ENCODE measurements at places on chromosomes 5 and 9.

GRCh38 chr9:135971892-135972291 is 10.7 kb upstream of the UBAC1 start:
- peak; percentile 51 for DNase-seq

- no peak for DNase-seq
These were observed 810.9 kb upstream of the ACO1 start for GRCh38 chr9:31573561-31573960.

- no peak for DNase-seq
These were observed 56.8 kb upstream of the XPA start for GRCh38 chr9:97753975-97754374.

DNA sequence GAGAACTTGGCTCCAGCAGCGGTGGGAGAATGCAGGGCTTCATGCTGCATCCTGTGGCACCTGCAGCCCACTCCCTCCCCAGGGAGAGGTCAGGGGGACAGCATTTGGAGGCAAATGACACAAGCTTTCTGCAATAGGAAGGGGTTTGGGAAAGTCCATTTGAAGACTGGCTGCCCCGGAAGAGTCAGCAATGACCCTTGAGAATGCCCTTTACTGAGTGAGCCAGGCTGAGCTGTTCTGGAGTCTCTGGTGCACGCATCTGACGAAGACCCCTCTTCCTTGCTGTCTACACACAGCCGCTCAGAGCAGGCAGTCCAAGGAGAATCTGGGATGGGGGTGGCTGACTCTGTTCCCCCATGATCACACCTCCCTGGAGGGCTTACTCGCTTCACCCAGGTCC is 5.5 kb upstream of the NXNL2 start:
- DNase-seq, result no peak

- DNase-seq, result no peak
These were observed 21.2 kb downstream of the ABLIM3 start for GRCh38 chr5:149162401-149163084.

- DNase-seq, result no peak
These were observed 145.1 kb downstream of the MARCHF11 start for GRCh38 chr5:16034319-16035001.

GRCh38 chr9:100486479-100487176 is 13.7 kb downstream of the TMEFF1 start:
- DNase-seq, result no peak

GRCh38 chr5:1831257-1831656 is 30.1 kb downstream of the NDUFS6 start:
- no peak for DNase-seq

- DNase-seq, result no peak
These were observed 40.7 kb downstream of the FAM114A2 start for GRCh38 chr5:153998010-153998409.

DNA sequence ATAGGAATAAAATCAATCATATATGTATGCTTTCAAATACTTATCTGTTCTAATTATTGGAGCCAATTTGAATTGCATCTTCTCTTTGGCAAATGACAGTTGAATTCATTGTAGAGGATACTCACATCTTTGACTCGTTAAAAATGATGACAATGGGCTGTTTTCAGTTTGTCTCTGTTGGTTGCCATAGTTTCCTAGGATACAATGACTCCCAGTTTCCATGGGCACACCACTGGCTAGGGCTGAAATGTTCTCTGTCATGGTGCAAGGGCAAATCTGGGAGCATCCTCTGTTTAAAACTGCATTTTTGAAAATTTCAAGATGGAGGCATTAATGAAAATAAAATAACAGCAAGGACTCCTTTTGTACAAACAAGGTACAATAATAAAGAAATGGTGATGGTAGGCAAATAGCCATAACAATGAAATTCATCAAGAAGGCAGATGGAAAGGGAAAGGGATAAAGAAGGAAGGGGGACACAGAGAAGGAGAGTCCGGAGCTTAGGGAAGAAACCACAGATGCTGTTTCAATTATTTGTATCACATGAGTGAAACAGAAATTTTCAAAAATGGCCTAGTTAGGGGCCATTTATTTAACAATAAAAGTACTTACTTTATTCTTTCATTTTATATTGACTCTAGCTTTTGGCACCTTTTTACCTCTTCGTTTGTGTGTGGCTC is 378.8 kb upstream of the SEMA6A start:
- DNase-seq, result no peak

GRCh38 chr5:65577141-65577540 is 14.0 kb downstream of the PPWD1 start:
- DNase-seq, result no peak

GRCh38 chr9:115439641-115440040 is 321.7 kb upstream of the TNC start:
- DNase-seq, result no peak

GRCh38 chr9:22217254-22217653 is 208.1 kb upstream of the CDKN2B start:
- no peak for DNase-seq

DNA sequence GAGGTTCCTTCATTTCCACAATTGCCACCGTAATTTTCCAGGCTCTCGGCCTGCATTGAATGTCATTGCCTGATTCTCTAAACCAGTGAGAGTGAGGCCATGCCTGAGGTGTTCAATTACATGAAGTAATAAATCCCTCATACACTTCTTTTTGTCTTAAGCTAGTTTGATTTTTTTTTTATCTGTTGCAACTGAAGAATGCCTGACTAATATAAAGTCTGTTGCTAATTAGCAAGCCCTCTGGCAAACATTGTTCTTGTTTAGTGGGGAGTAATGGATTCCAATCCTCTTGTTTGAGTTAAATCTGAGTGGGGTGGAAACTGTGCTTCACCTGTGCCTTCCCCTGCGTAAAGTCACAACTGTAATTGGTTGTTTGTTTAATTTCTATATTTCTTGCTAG is 338.1 kb upstream of the ATP10B start:
- DNase-seq, result no peak

DNA sequence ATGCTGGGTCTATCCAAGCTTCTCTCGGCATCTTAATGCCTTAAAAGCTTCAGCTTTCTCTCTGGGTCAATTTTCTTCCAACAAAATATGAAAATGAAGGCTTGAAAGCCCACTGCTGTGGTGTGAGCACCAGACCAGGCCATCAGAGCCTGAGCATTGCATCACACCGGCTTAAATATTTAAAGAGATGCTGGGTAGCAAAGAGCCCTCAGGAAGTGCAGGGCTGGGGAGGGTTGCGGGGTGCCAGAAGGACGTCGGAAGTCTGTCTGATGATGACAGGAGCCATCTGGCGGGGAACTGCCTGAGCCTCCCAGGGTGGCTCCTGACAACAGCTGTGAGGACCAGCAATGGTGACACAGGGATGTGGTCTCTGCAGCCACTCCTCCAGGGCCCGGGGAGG is 185.5 kb downstream of the OLFM1 start:
- DNase-seq, result no peak

DNA sequence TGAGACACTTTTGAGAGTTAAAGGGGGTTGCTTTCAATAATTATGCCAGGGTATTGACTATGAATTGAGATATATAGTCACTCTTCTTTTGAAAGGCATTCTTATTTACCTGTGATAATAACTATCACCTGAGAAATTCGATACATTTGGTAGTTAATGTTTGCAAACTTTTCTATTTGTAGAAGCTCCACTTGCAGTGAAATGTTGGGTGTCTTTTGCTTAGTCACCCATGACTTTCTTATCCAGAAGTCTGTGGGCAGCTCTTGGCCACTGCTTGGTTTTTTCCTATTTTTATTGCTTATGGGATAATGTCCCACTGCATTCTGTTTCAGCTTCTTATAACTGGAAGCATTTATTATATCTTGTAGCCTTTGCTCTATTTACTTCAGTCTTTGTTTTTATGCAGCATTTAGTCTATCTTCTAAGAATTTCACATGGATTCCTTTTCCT is 3.9 kb downstream of the MACIR start:
- DNase-seq, result no peak

DNA sequence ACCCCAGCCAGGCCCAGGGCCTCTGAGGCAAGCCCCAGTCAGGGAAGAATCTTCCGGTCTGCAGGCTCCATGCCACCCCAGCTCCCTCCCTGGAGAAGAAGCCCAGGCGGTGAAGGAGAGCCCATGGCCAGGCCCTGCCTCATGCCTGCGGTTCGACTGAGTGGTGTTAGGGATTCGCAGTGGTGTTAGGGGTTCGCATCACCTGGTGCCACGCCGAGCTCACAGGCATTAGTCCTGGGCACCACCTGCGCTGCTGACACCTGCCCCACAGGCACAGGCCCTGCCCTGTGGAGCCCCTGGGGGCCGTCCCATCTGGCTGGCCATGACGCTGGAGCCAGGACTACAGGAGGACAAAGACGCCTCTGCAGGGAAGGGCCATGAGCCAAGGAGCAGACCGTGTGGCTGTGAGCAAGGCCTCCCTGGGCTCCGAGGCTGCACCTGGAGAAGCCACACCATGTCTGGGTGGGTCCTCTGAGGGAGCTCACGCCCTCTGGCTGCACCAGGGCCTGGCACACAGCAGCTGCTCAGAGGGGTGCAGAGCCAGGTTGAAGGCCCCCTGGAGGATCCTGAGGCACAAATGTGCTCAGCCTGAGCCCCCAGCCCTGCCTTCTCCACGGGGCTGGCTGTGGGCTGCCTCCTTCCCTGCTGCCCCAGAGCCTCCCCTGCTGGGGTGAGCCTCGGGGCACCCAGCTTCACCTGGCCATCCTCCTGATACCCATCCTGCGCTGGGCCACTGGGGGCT is 27.6 kb upstream of the RNF130 start:
- DNase-seq, result no peak

GRCh38 chr9:130780865-130781504 is 54.1 kb upstream of the ABL1 start:
- no peak for DNase-seq

DNA sequence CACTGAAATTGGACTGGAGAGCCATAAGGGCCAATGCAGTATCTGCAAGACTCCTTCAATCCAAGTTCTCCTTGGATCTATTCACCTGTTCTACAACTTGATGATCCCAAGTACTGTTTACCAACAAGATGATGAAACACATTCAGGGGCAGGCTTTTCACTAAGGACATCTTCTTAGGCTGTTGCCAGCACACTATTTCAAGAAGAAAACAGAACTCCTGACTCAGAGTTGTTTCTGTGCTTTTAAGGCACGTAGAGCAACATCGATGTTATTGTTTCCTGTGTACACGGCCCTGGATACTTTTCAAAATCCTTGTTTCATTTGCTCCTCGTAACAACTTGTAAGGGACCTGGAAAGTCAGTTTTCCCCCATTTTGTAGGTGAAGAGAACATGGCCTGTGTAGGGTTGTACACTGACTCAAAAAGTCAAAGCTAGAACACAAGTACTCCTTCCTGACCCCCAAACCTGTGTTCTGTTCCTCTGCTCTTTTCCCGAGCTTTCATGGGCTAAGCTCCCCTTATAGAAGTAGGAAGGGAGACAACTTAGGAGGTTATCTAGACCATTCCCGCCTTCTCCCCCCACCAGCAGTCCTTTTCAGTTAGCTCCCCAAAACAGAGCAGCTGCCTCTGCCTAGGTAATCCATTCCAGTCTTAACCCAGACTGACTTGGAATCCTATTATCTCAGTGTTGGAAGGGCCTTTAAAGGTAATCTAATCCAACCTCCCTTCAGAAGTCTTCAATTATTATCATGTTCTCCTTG is 5.2 kb upstream of the MGAT1 start:
- DNase-seq, result peak; percentile 40

DNA sequence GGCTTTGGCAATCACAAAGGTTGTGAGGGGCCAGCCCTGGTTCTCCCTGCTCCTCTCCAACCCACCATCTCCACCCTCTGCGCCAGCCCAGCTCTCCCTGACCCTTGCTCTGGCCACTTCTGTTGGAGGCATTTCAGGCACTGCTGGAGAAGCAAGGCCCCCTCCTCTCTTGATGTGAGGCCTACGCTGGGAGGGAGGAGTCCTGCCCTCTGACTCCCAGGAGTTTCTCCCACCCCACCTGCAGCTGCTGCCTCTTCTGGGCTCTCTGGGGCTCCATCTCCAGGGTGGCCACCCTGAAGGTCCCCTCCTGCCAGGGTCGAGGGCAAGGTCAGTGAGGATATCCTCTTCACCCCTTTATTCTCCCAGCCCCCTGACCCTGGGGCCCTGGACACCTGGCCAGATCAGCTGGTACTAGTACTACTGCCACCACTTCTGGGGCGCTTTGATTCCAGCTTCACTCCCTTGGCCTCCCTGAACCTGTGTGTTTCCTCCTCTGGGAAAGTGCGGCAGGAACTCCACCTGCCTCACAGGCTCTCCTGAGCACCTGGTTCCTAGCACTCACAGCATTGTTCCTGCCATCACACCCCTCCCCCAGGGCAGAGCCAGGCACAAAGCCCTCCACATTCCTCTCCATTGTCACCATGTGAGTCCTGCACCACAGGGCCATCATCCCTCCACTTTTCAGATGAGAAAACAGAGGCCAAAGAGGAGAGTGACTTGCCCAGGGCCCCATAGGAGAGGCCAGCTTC is 23.8 kb upstream of the TDRD7 start:
- DNase-seq, result no peak

DNA sequence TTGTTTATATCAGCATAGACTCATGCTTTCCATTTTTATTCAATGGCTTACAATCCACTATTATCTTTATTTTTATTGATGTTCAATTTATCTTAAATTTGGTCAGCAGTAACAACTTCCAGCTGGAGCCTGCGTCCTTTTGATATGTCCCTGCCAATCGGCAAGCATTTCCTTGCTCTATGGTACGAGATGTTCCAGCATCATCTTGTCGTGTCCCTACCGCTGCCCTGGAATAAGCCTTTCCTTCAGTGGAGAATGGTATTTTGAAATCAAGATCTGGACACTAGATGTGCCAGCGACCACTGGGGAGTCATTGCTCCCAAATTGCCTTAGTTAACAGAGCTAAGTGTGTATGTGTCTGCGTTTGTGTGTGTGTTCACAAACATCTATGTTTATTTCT is 151.6 kb upstream of the RGMB start:
- DNase-seq, result no peak

DNA sequence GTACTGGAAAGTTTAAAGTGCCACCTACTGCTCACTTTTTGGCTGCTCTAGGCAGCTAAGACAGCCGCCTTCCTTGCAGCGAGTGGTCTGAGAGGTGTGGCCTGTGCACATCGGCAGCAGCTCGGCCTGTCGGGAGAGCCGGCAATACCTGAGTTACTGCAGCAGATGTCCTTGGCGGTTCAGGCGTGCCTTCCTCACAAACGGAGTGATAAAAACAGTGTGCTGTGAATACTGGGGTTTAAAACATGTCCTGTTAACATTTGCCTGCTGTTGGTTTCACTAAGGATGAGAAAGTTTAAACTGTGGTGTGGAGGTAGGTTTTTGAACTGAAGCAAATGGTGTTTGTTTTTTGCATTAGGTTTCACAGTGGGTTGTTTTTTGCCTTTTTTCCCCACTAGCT is 12.9 kb downstream of the TRAF2 start:
- no peak for DNase-seq

DNA sequence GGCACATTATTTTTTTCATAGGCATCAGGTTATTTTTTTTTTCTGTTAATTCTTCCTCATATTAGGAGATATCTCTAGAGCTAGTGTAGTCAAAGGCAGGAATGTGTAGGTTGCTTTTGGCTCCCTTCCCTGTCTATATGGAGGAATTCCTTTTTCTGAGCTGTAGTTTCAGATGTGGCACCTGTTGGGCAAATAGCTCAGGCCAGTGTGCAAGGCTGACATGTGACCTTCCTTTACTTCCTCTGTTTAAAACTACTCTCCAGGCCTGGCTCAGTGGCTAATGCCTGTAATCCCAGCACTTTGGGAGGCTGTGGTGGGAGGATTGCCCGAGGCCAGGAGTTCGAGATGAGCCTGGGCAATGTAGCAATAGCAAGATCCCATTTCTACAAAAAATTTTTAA is 40.5 kb upstream of the KIAA1958 start:
- no peak for DNase-seq

GRCh38 chr5:80698369-80698768 is 43.6 kb upstream of the DHFR start:
- DNase-seq, result no peak

GRCh38 chr9:90124961-90125360 is 517.7 kb downstream of the DIRAS2 start:
- no peak for DNase-seq
